ENCODE measurements at places on chromosomes 3 and 15. TPM values are rescaled to one million over a fixed set of nuclear protein-coding genes. Genes with fewer than 3 reads are reported as not detected.

The KAT2B gene
- total RNA-seq, result 21.6 TPM

- no peak for DNase-seq
These were observed 25.8 kb upstream of the TMCC1 start for GRCh38 chr3:129919357-129919756.

The SNX22 gene
- 6.4 TPM for total RNA-seq

DNA sequence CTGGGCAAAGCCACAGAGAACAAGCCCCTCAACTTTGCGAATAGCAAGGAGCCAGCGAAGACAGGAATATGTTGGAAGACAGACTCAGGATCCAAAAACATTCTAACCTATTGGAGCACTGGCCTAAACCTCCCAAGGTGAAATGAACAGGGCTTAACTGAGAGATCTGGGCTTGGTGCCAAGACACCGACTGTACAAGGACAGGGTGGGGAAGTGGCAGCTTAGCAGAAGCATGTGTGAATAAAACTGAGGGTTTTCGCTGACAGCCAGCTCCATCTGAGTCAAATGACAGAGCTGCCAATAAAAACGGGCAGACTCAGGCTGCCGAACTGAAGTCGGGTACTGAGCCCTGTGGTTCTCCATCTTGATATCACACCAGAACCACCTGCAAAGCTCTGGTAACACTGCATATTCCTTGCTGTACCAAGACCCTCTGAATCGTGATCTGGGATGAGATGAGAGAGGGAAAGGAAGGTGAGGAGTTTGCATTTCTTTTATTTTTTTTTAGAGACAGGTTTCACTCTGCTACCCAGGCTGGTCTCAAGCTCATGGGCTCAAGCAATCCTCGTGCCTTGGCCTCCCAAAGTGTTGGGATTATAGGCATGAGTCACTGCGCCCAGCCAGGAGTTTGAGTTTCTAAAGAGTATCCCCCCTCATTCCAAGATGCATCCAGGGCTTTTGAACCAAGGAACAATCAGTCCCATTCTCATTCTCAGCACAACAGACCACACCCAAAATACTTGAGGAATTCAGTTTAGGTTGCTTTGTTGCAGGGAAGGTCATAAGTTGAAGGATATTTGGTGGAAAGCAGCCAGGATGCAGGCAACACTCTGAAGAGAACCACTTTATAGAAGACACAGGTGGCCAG is 6.0 kb upstream of the PLCB2 start:
- no peak for DNase-seq

The ADCY5 gene
- 1.0 TPM for total RNA-seq

DNA sequence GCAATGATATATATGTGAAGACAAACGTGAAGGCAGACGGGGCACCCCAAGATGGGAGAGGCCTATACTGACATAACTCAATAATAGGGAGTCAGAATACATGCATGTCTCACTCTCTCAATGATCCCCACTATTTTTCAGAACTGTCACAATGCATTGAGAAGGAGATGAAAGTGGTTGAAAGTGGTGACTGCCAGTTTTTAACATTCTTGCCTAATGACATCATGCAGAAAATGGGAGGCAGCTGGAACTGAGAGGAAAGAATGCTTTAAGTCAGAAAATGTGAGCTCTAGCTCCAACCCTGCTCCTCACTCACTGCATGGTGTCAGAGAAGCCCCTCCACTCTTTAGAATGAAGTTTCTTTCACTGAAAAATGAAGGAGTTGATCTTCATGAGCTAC is 55.3 kb upstream of the P2RY1 start:
- peak; percentile 26 for DNase-seq

DNA sequence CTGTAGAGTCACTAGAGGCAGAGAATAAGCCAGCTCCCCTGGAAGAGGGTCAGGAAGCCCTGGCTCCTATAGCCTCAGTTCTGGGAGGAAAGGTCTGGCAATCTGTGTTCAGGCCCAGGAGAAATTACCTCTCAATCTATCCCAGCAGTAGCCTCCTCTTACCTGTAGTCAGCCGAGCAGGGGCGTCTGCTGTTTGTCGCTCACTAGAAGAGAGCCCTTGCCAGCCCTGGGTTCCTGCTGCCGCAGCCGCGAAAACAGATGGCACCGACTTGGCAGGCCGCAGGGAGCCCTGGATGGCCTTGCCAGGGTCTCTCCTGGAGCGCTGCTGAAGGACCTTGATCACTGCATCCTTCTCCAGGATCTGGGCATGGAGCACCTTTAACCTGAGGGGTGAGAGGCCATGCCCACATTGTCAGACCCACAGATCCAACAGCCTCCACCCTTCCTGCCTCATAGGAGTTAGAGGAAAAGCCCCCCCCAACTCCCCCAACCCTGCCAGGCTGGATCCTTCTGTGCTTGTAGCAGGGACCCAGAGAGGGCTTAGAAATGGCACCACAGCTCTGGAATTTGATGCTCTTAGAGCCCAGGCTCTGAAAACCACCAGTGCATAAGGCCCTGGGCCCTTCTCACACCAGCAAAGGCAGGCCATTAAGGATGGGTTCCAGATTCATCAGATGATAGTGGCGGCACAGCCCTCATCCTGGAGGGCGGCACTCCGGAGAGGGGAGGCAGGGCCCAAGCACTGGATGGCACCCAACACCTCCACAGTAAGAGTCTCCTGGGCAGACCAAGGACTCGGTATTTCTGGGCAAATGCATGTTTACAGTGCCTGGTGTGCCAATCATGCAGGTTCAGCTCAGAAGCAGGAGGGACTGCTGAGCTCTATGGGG is 14.9 kb downstream of the AMOTL2 start:
- no peak for DNase-seq

GRCh38 chr15:37921527-37922385 is 12.7 kb upstream of the TMCO5A start:
- DNase-seq, result no peak

DNA sequence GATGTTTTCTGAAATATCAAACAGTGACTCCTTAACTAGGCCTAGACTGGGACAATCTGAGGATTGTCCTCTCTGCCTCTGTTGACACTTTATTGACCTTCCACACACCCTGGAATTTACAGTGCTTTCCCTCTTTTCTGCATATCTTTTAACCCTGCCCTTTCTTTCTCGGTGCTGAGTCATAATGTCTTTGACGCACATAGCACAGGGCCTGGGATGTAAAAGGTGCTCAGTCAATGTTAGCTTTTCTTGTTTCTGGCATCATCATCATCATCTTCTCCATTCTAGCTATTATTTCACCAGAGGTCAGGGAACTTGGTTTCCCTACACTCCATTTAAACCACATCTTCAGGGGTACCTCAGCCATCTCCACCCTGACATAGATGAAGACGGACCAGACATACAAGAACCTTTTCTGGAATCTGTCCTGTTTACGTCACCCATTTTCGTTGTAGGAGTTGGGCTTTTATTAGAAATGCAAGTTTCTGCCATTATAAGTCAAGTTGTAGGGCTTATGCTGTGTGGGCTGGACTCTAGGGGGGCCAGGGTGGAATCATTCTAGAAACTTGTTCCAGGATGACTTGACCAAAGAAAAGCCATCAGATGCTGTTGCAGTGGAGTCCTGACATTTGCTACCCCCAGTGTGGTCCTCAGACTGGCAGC is 46.6 kb downstream of the ZBTB38 start:
- no peak for DNase-seq

GRCh38 chr3:30655187-30655812 is 48.9 kb downstream of the TGFBR2 start:
- DNase-seq, result no peak

DNA sequence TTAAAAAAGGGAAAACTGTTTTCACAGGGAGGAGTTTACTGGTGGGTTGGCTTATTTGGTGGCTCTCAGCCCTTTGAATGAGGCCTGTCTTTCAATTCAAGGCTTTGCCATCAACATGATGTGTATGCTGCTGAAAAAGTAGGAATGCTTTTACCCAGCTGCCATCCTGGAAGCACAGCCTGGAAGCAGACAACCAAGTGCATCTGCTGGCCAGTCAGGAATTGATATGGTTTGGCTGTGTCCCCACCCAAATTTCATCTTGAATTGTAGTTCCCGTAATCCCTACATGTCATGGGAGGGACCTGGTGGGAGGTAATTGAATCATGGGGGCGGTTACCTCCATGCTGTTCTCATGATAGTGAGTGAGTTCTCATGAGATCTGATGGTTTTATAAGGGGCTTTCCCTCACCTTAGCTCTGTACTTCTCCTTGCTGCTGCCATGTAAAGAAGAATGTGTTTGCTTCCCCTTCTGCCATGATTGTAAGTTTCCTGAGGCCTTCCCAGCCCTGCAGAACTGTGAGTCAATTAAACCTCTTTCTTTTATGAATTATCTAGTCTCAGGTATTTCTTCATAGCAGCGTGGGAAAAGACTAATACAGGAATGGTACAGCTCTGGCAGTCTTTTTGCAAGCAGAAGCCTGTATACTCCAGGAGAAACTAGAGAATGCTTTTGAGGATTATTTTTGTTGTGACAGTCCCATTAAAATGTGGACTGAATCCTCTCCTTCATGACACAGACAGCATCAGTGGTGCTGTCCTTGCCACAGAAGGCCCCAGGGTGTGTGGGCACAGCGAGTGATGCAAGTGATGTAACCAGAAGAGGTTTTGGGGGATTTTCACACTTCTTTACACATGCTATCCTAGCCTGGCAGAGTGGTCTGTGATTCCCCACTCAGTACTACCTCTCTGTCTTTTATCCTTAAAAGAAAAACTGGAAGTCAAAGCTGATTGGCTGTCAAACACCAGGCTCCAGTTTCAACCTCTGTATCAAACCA is 20.0 kb downstream of the PLCL2 start:
- no peak for DNase-seq

DNA sequence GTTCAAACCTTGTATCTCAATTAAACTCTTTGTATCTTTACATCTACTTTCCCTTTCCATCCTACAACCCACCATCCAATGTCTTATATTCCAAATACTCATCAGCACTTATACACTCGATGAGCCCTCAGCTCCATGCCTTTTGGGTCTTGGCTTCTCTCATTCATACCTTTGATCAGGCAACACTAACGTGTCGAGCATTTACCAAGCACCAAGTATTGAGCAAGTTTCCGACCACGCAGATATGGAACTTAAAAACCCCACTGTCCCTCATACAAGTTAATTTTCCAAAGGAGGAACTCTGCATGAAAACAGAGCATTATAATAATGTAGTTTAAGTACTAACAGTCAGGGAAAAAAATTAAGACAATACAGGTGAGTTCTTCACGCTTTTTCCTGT is 102.8 kb downstream of the IL1RAP start:
- no peak for DNase-seq

DNA sequence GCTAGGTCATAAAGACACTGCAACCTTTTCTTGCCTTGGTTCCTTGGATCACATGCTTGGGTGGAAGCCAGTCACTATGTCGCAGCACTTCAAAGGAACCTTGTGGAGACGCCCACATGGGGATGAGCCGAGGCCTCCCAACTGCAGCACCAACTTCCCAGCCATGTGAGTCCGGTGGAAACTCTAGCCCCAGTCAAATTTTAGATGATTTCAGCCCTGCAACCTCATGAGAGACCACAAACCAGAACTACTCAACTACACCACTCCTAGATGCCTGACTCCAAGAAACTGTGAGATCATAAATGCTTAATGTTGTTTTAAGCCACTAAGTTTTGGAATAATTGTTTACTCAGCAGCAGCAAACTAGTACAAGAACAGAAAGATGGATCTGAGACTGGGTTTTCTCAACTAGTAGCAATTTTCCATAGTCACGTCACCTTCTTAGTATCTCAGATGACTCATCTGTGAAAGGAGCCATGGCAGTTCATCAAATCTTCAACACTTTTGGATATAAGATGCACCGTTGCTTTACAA is 86.5 kb downstream of the MB21D2 start:
- no peak for DNase-seq

DNA sequence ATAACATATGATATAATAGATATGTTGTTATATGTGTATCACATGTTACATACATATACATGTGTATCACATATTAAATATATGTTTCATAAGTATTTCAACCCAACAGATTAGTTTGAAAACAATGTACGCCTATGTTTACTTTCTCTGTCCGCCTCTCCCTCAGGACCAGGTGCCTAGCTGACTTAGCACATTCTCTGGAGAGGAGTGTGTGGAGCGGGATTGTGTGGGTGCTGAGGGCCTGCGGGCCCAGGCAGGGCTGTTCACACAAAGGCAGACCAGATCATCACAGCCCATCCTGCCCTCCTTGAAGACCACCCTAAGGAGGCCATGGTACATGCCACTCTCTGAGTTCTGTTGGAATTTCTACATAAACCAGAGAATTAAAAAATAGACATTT is 81.0 kb downstream of the PLXNA1 start:
- DNase-seq, result no peak

DNA sequence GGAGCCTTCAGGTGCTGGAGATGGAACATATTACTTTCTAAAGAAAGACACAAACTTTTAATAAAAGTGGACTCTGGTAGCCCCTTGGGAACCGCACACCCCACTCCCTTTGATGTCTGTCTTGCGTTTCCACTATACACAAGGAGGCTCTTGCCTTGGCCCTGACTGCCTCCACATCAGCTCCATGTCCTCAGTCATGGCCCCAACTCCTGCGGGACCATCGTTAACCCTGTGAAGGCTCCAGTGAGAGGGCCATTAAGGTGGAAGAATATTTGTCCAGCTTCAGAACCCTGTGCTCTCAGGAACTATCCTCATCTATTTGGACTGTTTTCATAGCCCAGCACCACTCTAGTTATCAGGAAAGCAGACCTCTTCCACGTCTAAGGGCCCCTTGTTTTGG is 16.1 kb upstream of the BFSP2 start:
- DNase-seq, result no peak

The ANKRD34C gene
- total RNA-seq, result not detected

The HAUS2 gene
- 42.9 TPM for total RNA-seq

DNA sequence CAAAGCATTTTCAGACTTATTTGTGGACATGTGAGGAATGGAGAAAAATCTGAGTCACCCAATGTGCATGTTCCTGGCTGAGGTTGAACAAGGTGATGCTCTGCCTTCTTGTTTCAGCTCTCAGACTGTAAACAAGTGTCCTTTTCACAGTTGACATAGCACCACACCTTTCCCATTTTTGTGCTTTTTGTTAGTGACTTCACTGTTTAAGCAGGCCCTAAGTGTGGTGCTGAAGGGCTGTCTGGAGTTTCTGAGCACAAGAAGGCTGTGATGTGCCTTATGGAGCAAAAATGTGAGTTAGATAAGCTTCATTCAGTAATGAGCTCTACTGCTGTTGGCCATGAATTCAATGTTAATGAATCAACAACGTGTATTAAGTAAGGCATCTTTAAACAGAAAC is 20.4 kb downstream of the ABI3BP start:
- no peak for DNase-seq

The MAGI1 gene
- 40.6 TPM for total RNA-seq

The TLR9 gene
- not detected for total RNA-seq

The SAXO2 gene
- total RNA-seq, result 1.4 TPM

- no peak for DNase-seq
These were observed 32.8 kb downstream of the TKT start for GRCh38 chr3:53223025-53223424.

GRCh38 chr3:147369661-147370123 is 36.7 kb downstream of the ZIC4 start:
- DNase-seq, result peak; percentile 74

The IMPG2 gene
- total RNA-seq, result 0.03 TPM

DNA sequence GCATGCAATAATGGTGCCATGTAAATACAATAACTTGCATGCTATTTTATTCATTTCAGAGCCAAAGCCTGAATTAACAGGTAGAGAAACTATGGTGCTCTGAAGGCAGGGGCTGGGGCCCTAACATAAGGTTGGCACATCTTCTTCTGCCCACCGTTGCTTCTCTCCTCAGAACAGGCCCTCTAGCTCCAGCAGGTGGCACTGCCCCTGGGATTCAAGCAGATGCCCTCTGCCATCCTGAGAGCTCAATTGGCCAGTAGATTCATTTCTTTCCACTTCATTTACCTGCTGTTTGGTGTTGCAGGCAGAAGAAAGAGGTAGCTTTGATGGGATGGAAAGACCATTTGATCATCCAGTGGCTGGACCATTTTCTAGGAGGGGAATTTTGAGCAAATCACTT is 130.5 kb downstream of the FOXB1 start:
- no peak for DNase-seq
